Activated T-helper 1 cell treated with Interleukin-2 at 50 U/mL for 16 hours (primary cell): ENCODE measurements at places on chromosomes 3 and 15.

- peak; percentile 48 for DNase-seq
Observed at GRCh38 chr3:180679178-180680096, at the start of gene CCDC39. CCDC39 (minus strand) TSS chr3:180679489; CDS start chr3:180679380, 109 bp downstream.

DNA sequence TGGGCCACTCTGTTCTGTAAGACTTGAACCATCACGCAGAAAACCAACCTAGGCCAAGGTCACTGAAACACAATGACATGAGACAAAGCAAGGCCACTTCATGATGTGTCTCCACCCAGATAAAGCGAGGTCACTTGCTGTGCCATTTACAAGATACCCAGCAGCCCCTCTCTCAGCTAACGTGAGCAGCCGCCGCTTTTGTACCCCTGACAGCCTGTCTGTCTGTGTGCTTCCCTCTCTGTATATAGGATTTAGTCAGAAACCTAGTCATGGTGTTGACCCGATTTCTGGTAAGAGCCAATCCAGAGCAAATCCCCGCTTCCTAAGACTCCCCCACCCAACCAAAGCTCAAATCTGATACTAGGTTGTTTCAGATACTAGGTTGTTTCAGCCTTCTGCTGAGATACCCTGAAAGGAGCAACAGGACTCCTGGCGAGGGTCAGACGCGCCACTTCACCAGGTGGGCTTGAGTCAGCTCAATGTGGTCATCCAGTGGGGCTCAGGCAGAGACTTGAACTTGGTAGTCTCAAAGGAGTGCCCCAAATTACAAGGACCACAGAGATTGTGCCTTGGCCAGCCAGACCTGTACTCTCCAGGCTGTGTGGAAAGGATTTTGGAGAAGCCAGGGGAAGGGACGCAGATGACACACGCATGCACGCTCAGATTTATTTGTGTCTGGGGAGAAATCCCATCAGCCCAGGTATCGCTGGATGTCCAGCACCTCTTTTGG is 3.1 kb upstream of the ZXDC start:
- no peak for DNase-seq

DNA sequence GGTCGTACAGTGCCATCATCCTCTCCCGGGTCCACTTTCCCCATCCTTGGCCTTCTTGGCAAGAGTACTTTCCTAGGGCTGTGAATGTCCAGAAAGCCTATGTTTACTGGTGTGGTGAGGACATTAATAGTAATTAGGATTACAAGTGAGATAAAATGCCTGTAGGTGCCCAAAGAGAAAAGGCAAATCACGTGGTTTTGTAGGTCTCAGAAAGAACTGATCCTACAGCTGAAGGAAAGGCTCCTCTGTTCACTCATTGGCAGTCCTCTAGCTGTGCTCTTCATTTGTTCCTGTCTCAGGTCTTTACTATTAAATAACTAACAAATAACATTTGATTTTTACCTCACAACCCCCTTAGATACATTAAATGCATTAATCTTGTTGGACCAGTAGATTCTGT is 220.1 kb upstream of the CBLB start:
- no peak for DNase-seq

DNA sequence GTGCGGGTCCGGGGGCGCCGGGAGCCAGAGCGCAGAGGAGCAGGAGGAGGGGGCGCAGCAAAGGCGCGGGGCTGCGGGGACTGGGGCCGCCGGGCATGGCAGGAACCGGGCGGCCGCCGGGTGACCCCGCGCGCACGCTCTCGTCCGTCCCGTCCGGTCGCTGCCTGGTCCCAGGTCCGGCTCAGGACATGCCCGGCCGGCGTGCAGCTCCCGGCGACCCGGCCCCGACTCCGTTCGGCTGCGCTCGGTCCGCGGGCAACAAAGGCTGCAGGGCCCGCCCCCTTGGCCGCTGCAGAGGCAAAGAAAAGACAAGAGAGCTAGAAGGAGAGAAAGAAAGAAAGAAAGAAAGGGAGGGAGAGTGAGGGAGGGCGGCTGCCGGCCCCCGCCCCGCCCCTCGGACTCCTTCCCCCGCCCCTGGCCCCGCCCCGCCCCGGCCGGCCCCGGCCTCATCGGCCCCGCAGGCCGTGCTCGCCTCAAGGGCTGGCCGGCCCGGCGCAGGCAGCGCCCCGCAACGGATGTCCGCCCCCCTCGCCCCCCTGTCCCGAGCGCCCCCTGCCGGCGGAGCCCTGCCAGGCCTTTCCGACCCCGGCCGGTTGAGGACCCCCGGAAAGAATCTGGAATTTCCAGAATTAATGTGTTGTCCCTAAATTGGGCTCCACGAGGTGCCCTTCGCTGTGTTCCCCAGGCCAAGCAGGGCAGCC is at the start of gene ADAMTS7:
ADAMTS7 (minus strand) TSS at position 341 of the 701 bp plus-strand sequence; CDS start at position 97, 244 bp downstream.
- DNase-seq = peak; percentile 19

- DNase-seq = no peak
Observed at GRCh38 chr3:62183969-62184368, 189.4 kb downstream of the FEZF2 start.

GRCh38 chr15:36617529-36618196 is 38.2 kb downstream of the CDIN1 start:
- DNase-seq = no peak

GRCh38 chr15:60062826-60063225 is 58.7 kb downstream of the FOXB1 start:
- no peak for DNase-seq

DNA sequence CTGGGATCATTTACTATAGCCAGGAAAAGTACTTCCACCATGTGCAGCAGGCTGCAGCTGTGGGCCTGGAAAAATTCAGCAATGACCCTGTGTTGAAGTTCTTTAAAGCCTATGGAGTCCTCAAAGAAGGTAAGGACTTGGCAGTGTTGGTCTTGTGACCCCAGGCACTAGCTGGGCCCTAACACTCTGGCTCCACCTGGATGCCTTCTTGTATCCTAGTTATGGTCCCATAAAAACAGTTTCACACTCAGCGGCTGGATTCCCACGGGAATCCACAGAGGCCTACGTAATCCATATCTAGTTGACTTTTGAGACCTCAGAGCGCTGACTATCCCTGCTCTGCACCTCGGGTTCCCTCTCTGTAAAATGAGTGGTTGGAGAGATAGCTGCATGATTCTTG is 1.6 kb downstream of the TTC21A start:
- no peak for DNase-seq

DNA sequence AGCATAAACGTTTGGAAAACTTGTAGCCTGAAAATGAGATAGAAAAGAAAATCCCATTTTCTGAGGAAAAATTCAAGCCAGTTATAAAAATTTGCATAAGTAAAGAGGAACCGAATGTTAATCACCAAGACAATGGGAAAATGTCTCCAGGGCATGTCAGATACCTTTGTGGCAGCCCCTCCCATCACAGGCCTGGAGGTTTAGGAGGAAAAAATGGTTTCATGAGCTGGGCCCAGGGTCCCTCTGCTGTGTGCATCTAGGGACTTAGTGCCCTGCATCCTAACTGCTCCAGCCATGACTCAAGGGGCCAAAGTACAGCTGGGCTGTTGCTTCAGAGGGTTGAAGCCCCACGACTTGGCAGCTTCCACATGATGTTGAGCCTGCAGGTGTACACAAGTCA is 153.1 kb downstream of the TAFA4 start:
- DNase-seq = no peak

DNA sequence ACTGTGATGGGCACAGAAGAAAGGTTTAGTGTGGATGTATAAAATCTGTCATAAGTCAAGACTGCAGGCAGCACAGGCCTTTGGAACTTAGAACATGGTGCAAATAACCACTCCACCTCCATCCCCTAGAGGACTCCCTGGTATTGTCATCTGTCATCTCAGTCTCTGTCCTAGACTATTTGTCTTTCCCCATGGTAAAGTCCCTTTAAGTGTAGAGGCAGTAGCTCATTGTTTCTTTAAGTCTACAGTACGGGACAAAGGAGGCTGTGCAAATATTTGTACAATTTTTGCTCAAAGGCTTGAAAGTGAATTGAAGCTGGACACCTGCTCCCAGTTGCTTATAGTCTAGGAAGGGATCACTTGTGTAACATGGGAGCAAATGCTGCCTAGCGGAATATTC is 3.2 kb upstream of the PXYLP1 start:
- no peak for DNase-seq

- no peak for DNase-seq
Observed at GRCh38 chr3:107578523-107578922, 55.8 kb downstream of the BBX start.

DNA sequence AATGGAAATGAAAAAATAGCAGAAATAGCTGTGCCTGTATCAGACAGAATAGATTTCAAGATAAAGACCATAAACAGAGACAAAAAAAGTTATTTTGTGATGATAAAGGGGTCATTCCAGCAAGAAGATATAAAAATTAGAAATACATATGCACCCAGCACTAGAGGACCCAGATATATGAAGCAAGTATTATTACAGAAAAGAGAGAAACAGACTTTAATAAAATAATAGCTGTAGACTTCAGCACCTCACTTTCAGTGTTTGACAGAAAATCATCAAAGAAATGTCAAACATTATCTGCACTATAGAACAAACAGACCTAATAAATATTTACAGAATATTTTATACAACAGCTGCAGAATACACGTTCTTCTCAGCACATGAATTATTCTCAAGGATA is 783.7 kb downstream of the PLOD2 start:
- no peak for DNase-seq

- no peak for DNase-seq
Observed at GRCh38 chr3:120203016-120203415, 82.0 kb downstream of the GPR156 start.

GRCh38 chr3:170751083-170751898 is 118.7 kb downstream of the RPL22L1 start:
- DNase-seq = no peak

DNA sequence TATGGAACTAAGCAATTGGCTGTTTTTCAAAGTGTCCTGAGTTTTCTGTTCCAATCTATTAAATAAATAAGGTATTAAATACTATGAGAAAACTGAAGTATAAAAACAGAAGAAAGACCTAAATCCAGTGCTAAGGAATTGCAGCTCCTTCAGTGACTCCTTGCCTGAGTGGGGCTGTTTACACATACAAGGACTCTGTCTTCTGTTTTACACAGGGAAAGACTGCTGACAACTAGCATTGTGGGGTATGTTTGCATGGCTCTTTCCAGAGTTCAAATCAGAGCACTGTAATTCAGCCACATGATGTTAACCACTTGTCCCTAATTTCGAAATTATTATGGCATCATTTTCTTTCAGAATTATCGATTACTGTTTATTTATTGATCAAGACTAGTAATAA is 31.3 kb upstream of the MEIS2 start:
- no peak for DNase-seq

DNA sequence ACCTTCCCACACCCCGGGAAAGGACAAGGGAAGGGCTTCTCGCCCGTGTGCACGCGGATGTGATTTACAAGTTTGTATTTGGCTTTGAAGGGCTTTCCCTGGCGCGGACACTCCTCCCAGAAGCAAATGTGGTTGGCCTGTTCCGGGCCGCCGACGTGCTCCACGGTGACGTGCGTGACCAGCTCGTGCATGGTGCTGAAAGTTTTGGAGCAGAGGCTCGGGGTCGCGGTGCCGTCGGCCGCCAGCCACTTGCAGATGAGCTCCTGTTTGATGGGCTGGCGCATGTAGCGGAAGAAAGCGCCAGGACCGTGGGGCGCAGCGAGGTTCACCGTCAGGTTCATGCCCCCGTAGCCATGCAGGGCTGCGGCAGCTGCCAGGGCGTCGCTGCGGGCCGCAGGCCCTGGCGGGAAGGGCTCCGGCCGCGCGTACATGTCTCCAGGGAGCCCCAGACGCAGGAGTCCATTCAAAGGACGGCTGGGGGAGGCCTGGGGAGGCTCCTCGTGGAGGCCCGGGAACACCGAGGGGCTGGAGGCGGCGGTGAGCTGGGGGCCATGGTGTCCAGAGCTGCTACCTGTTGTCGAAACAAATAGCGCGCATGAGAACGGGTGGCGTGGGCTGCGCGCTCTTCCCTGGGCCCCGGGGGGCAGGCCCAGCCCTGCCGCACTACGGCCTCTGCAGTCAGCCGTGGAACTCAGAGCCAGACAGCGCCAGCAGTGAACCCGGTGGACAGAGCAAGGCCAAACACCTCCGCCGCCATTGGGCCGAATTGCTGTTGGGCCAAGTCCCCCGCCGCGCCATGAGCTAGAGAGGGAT is 10.2 kb downstream of the ZIC4 start:
- no peak for DNase-seq

- DNase-seq = no peak
Observed at GRCh38 chr3:72912532-72912931, 24.7 kb downstream of the GXYLT2 start.

DNA sequence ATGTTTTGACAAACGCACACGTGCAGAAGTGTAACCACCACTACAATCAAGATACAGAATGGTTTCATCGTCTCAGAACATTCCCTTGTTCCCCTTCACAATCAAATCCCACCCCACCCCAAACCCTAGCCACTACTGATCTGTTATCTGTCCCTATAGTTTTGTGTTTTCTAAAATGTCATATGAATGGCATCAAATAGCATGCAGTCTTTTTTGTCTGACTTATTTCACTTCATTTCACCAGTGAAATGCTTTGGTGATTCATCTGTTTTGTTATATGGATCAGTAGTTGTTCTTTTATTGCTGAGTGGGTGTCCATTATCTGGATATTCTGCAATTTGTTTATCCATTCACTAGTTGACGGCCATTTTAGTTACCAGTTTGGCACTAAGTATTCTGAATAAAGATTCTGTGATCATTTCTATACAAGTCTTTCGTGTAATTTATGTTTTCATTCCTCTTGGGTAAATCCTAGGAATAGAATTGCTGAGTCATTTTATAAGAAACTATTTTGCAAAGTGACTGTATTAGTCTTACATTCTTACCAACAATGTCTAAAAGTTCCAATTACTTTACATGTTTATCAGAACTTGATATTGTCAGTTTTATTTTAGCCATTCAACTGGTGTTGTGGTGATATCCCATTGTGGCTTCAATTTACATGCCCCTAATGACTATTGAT is 232.8 kb downstream of the CLSTN2 start:
- no peak for DNase-seq

DNA sequence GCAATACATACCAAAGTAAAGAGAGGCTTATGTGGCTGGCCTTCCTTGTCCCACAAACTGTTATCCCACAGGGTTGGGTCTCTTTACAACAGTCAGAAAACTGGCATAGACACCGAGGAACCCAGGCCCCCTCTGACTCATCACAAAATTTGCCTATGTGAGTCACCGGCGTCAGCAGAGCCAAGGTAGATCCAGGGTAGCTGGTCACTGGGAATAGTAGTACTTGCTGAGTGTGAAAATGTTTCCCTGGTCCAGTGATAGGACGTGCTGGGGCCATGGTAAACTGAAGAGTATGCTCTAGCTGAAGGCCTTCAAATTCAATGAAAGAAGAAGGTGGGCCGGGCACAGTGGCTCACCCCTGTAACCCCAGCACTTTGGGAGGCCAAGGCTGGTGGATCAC is 27.1 kb upstream of the SKIL start:
- no peak for DNase-seq

DNA sequence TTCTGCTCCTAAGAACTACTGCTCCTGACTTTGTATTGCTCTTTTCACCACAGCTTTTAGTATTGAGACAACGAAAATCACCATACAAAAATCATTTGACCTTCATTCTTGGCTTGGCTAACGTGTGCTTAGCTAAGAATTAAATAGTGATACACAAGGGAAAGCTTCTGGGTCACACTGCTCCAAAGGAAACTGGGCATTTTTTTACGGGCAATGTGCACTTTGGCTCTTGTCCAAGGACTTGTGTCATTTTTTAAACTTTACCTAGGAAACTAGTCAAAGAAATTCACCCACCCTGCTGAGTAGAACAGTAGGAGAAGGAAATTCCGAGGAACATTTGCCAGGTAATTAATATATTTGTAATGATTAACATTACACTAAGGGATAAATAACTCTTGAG is 19.8 kb downstream of the WDR72 start:
- DNase-seq = no peak
